ENCODE measurements at places on chromosomes 13 and 19.

- no peak for DNase-seq
Measured at GRCh38 chr13:79307866-79308298, 98.2 kb downstream of the RBM26 start.

- DNase-seq: no peak
Measured at GRCh38 chr19:49932731-49933131, 3.4 kb upstream of the NUP62 start.

DNA sequence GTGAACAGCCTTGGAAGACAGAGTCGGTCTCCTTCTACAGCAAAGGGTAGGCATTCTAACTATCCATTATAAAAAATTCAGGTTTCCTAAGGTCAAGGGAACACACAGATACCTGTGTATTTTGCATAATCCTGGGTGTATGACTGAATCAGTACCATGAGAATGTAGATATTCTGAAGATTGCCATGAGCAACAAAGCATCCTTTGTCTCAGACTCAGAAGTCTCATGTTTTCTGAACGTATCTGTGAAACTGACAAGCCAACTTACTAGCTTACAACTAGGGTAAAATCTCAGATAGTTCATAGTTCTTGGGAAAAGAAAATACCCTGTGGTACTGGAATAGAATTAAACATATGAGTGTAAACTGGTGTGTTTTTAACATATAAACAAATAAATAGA, 6.5 kb downstream of the ZNF566 start:
- DNase-seq: no peak

GRCh38 chr19:40688309-40688708, 2.1 kb downstream of the NUMBL start:
- no peak for DNase-seq

GRCh38 chr19:50479761-50480251, 3.2 kb upstream of the GARIN5A start:
- no peak for DNase-seq

DNA sequence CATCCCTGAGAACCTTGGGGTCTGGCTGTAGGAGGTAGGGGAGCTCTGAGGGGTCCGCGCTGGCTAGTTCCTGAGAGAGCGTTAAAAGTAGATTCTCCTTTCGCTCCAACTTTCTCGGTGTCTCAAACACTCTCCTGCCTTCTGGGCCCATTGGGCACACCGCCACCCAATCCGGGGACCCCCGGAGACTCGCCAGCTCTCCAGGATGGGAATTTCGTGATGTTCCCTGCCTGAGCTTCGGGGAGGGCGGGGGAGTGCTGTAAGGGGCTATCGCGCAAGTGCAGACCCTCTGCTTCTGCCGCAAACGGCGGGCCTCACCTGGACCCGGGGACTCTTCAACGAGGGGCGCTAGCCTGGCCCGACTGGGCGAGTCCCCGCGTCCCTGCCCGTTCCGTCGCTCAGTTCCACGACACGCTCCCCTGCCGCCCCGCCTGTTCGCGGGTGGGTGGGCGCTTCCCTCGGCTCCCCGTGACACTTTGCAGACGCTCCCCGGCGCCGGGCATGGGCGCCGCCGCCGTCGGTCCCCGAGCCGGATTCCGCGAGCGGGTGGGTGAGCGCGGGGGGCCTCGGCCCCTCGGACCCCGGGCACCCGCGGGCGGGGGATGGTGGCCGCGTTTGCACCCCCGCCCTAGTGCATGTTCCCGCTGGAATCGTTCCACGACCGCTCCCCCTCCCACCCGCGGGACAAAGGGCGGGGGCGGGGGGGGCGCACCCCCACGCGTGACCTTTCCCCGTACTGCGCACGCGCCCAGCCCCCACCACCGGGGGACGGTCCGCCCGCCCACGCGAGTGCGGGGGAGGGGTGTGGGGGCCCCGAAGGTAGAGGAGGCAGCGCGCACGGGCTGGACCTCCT, at the start of gene CCDC106:
CCDC106 (plus strand) TSS at position 481 of the 853 bp plus-strand sequence. CDS start 835 bp downstream, outside the sequence.
- no peak for DNase-seq

GRCh38 chr13:52405369-52405766, 604 bp downstream of the THSD1 start:
- no peak for DNase-seq

Data from stimulated activated CD8-positive, alpha-beta memory T cell treated with anti-CD3 and anti-CD28 coated beads, Interleukin-4, amount 100 ng/mL, for 4 hours (primary cell).